Pancreas (tissue), 10 donors: ENCODE measurements at places on chromosomes 12 and 14. TPM values are rescaled to one million over a fixed set of nuclear protein-coding genes. Genes with fewer than 3 reads are reported as not detected.

The OR6C2 gene
- total RNA-seq: not detected

The HOXC9 gene
- total RNA-seq: not detected

The SYT10 gene
- total RNA-seq: not detected

The TAS2R31 gene
- 1.4 TPM for total RNA-seq

The PSMC6 gene
- total RNA-seq: 30.0 TPM

DNA sequence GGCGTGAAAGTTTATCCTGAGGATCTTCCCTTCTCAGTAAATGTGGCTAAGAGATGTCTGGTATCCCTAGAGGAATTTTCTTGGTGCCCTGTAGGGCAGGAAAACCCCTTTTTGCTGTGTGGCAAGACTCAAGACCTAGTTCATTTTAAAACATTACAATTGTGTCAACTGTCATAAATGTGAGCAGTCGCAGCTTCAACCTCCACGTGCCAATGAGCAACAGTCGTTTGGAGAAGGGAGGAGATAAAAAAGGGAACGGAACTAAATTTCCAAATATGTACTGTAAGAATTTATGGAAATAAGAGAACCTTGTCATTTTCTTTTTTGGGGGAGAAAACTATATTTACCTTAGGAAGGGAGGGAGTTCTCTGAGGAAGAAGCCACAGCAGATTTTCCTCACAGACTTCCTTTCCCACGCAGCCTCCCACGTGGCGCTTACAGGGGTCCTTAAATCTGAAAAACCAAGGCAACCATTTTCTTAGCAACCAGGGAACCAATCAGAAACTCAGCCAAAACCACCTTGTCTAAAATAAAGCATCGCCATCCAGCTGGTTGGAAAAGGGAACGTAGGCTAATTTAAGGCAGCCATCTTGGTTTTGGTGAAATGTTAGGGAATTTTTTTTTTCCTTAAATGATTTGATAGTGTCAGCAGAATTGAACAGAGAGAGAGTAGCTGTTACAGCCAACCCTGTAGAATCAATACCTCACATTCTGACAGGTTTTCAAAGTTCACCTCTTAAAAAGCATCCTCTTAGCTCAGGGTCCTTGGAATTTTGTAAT, 99.1 kb downstream of the FIGNL2 start:
- H3K4me1 ChIP-seq: no peaks in the 10 kb centered on the region
- no peaks in the 10 kb centered on the region for H3K27me3 ChIP-seq
- DNase-seq: no peak
- no peak overlapping the region for H3K27ac ChIP-seq

DNA sequence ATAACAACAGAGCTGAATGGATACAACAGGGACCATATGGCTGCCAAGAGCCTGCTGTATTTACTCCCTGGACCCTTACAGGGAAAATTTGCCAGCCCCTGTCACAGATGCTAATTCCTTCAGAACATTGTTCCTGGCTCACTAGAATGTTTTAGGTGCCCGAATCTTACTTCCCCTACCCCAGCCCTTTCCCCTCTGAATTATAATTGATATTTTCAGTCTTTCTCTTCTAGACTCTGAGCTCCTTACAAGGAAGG, 235.3 kb downstream of the KSR2 start:
- no peaks in the 10 kb centered on the region for H3K27me3 ChIP-seq
- no peaks in the 10 kb centered on the region for H3K4me1 ChIP-seq
- no peaks in the 10 kb centered on the region for H3K36me3 ChIP-seq
- H3K27ac ChIP-seq: no peak overlapping the region

DNA sequence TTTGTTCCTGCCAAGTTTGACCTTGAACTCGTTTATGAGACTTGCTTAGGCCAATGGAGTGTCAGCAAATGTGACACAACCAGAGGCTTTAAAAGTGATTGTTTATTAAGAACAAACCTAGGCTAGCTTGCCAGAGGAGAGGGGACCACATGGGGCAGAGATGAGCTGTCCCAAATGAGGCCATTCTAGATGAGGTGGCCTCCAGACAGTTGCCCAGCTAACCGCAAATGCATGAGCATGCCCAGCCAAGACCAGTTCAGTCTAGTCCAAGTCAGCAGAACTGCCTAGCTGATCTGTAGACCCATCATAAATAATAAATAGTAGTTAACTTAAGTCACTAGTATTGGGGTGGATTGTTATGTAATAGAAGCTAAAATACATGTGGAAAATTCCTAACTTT, 172.8 kb upstream of the DYRK2 start:
- no peak overlapping the region for H3K4me3 ChIP-seq
- no peak for DNase-seq
- H3K4me1 ChIP-seq: no peaks in the 10 kb centered on the region
- no peaks in the 10 kb centered on the region for H3K36me3 ChIP-seq

- no peaks in the 10 kb centered on the region for H3K4me1 ChIP-seq
- H3K27ac ChIP-seq: no peak overlapping the region
- no peak for DNase-seq
- H3K36me3 ChIP-seq: no peaks in the 10 kb centered on the region
- no peaks in the 10 kb centered on the region for H3K27me3 ChIP-seq
- H3K4me3 ChIP-seq: no peak overlapping the region
These were observed 48.2 kb upstream of the DLK1 start for GRCh38 chr14:100678469-100678828.

- peak overlapping the region; percentile 100 for H3K27ac ChIP-seq
- no peaks in the 10 kb centered on the region for H3K27me3 ChIP-seq
- H3K36me3 ChIP-seq: no peaks in the 10 kb centered on the region
- H3K4me1 ChIP-seq: peaks cover 72% of the 10 kb centered on the region
- no peak overlapping the region for H3K4me3 ChIP-seq
These were observed 10.9 kb downstream of the BTG1 start for GRCh38 chr12:92134638-92135274.

DNA sequence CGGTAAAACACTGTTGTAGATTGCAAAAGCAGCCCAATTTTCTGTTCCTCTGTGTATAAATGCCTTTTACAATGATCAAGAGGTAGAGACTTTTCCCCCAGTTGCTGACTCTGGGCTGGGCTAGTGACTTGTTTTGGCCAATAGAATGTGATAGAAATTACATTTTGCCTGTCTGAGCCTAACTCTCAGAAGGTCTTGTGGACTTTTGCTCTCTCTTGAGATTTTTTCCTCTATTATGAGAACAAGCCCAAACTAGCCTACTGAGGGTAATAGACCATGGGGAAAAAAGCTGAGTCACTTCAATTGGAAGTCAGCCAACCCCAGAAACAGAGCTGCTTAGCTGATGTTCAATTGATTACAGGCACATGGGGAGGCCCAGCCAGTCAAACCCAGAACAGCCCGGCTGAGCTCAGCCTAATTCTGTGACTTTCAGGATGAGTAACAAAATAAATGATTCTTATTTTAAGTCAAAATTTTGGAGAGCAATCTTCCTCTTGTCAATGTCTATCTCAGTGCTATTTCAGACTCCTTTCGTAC, 61.4 kb downstream of the MYF5 start:
- H3K4me1 ChIP-seq: no peaks in the 10 kb centered on the region
- peak; percentile 59 for DNase-seq
- H3K27me3 ChIP-seq: no peaks in the 10 kb centered on the region
- no peaks in the 10 kb centered on the region for H3K36me3 ChIP-seq
- H3K4me3 ChIP-seq: no peak overlapping the region
- H3K27ac ChIP-seq: no peak overlapping the region

GRCh38 chr12:132103542-132104308, 40.4 kb downstream of the DDX51 start:
- H3K27ac ChIP-seq: no peak overlapping the region
- H3K4me3 ChIP-seq: no peak overlapping the region
- no peaks in the 10 kb centered on the region for H3K4me1 ChIP-seq
- H3K27me3 ChIP-seq: no peaks in the 10 kb centered on the region
- no peak for DNase-seq
- H3K36me3 ChIP-seq: no peaks in the 10 kb centered on the region

GRCh38 chr14:105203057-105203531, 22.0 kb upstream of the NUDT14 start:
- H3K36me3 ChIP-seq: no peaks in the 10 kb centered on the region
- H3K4me1 ChIP-seq: peaks cover 21% of the 10 kb centered on the region
- H3K4me3 ChIP-seq: no peak overlapping the region
- peak; percentile 69 for DNase-seq

DNA sequence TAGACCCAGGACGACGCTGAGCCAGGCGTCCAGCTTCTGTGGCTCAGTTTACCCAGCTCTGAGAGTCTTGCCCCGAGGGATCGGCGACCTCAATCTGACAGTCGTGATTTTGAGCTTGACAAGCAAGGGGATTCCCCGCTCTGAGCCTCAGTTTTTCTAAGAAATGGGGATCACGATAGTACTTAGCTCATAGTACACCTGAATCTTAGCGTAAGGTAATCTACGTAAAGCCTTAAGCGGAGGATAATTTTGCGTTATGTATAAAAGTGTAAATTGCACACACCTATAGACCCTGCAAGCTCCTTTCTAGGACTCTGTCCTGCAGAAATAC, 285 bp downstream of the MVK start:
- peak overlapping the region; percentile 63 for H3K4me3 ChIP-seq
- no peak for DNase-seq
- no peaks in the 10 kb centered on the region for H3K27me3 ChIP-seq
- no peak overlapping the region for H3K27ac ChIP-seq
- H3K4me1 ChIP-seq: no peaks in the 10 kb centered on the region

DNA sequence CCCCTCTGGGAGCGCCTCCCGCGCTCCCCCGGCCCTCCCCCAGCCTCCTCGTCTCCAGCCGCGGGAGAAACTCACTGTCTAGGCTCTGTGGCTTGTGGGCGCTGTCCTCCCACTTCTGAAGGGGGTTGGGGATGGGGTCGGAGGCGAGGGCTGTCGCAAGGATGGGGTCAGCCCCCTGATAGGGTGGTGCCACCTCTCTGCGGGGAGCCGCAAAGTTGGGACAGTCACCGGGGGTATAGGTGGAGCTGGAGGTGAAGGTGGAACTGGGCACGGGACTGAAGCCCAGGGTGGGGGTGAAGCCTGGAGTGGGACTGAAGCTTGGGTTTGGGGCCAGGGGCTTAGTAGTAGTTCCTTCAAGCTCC, 12.2 kb downstream of the TNFRSF1A start:
- H3K4me1 ChIP-seq: peaks cover 11% of the 10 kb centered on the region
- H3K27ac ChIP-seq: no peak overlapping the region
- H3K36me3 ChIP-seq: peaks cover 19% of the 10 kb centered on the region
- no peak overlapping the region for H3K4me3 ChIP-seq
- DNase-seq: no peak
- H3K27me3 ChIP-seq: no peaks in the 10 kb centered on the region

DNA sequence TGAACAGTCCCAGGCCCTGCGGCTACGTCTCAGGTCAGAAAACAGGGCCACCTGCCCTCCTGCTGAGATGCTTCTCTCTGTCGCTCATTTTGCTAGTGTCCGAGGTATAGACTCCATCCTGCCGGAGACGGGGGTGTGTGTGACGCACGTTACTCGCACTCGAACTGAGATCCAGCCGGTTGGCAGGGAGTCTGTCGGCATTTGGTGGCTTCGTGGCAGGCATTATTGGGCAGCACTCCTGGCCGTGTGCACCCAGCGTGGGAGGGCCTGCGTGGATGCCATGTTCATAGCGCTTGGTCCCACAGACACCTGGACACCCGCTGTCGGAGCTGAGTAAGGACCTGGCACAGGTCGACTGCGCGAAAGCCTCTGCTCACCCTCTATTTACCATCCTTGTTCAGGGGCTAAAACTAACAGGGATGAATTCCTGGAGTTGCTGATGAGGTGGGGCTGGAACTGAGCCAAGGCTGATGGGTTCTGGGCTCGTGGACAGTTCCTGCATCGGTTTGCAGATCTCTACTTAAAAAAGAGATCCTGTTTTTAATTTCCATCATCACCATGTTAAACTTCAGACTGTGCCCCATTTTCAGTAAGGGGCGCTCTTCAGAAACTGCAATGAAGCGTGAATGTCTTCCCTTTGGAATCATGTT, 28.6 kb downstream of the AACS start:
- H3K27me3 ChIP-seq: no peaks in the 10 kb centered on the region
- peak overlapping the region; percentile 50 for H3K27ac ChIP-seq
- H3K36me3 ChIP-seq: peaks cover 11% of the 10 kb centered on the region
- DNase-seq: no peak
- H3K4me3 ChIP-seq: no peak overlapping the region

DNA sequence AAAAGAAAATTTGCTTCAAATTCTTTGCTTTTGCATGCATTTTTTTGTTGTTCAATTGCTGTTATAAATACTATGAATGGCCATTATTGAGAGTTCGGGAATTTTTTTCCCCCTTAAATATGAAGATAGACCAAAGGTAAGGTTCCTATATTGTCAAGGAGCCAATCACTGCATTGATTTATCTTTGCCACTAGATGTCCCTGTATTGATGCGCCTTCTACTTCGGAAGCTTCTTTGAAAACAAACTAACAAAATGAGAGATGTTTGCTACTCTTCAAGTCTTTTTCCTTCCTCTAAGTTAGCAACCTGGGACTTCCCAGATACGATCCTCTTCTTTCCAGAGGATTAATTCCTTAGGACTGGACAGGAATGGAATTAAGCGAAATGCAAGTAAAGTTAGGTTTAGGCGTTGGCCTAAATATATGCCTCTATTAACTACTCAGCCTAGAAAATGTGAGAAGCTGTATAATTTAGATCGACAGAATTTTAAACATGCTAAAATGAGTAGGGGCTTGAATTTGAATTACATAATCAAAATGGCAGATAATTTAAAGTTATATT, 318.1 kb downstream of the AEBP2 start:
- H3K4me1 ChIP-seq: no peaks in the 10 kb centered on the region
- DNase-seq: no peak
- H3K36me3 ChIP-seq: no peaks in the 10 kb centered on the region
- no peak overlapping the region for H3K27ac ChIP-seq
- no peaks in the 10 kb centered on the region for H3K27me3 ChIP-seq
- no peak overlapping the region for H3K4me3 ChIP-seq

DNA sequence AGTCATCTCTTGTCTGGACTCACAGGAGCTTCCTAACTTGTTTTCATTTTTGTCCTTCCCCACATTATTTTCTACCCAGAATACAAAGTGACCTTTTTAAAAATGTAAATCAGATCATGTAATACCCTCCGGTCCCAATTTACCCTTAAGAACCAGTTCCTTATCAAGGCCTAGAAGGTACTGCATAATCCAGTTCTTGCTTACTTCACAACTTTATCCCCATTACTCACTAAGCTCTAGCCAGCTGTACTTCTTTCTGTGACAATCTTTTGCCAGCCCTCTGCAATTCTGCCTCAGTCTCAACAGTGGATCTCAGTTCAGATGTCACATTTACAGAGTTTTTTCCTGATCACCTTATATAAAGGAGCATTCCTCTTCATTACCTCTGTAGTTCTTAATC, 11.6 kb downstream of the RAP1B start:
- no peak overlapping the region for H3K27ac ChIP-seq
- H3K36me3 ChIP-seq: no peaks in the 10 kb centered on the region
- H3K27me3 ChIP-seq: no peaks in the 10 kb centered on the region
- H3K4me3 ChIP-seq: no peak overlapping the region
- DNase-seq: no peak

DNA sequence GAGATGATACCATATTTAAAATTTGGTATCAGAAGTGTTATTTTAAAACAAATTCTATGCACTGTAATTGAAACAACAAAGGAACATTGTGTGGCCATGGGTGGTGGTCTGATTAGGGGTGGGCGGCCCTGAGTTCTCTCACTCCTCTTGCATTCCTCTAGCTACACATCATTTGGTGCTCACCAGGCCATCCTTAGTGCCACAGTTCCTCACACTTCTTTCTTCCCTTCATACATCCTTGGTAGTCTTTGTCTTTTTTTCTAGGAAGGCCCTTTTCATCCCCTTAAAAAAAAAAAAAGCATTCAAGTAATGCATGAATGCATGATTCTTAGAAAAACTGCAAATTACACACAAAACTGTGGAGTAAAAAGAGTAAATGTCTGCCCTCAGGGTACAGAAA, 2.4 kb upstream of the MANSC4 start:
- no peaks in the 10 kb centered on the region for H3K27me3 ChIP-seq
- H3K4me1 ChIP-seq: no peaks in the 10 kb centered on the region
- DNase-seq: no peak
- no peak overlapping the region for H3K27ac ChIP-seq
